ENCODE measurements at places on chromosomes 13 and 19.
A peak's percentile ranks its signal among the peaks of the same experiment; 100 is the strongest.

DNA sequence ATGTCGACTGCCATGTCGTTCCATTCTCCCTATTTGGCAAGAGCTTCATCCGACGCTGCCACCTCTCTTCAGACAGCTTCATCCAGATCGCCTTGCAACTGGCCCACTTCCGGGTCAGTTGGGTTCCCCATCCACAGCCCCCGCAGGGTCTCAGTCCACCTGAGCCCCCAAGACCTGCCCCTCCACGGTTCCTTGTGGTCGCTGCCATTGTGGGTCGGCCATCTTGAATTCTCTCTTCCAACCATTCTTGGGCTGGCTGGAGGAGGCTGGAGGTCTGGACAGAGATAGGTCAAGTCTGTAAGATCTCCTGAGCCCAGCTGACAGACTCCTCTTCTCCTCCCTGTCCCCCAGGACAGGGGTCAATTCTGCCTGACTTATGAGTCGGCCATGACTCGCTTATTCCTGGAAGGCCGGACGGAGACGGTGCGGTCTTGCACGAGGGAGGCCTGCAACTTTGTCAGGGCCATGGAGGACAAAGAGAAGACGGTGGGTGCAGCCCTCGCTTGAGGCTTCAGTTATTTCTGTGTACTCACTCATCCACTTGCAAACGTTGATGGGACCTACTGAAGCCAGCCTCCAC, 19.5 kb downstream of the CPT1C start:
- no peak for DNase-seq

DNA sequence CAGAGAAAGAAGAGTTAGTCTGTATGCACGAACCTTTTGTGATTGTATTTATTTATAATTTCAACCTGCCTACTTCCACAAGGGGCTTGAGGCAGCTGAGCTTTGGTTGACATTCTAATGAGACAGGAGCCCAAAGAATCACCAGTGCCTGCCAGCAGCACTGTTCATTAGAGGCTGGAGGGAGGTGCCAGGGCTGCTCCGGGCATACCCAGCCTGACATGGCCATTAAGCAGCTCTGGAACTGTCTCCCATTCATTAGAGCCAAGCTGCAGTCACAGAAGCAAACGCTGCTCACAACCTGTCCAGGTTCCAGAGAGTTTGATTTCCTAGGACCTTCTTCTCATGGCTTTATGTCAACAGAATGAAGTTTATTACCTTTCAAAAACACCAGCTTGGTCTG, 425.5 kb downstream of the RFC3 start:
- no peak for DNase-seq

DNA sequence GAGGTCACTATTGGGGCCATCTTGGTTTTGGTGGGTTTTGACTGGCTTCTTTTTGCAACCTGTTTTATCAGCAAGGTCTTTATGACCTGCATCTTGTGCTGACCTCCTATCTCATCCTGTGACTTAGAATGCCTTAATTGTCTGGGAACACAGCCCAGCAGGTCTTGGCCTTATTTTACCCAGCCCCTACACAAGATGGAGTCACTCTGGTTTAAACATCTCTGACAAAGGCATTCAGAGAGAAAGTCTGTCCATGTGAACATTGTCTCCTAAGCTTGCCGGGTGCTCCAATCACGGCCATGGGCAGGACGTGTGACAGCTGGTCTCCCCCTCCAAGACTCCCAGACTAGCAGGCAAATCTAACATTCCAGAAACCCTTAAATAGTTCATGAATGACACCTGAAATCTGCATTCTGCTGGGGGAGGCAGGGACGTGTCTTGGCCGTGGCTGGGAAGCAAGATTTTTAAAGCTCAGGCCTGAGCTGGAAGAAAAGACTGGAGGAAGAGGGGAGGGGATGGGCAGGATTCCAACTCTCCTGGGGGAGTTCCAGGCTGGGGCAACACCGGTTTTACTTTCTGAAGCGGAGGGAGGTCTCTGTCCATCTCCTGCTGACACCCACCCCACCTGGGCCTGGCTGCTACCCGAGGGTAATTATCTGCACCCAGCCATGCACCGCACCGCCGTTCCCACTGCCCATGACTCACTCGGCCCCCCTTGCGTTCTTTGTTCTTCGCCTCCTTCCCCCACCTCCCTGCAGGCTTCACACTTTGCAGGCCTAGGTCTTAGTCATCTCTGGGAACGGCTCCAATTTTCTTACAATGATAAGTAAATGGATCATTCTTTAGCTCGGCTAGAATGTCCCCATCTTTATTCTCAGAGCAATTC, 11.6 kb upstream of the OR1M1 start:
- DNase-seq = no peak

DNA sequence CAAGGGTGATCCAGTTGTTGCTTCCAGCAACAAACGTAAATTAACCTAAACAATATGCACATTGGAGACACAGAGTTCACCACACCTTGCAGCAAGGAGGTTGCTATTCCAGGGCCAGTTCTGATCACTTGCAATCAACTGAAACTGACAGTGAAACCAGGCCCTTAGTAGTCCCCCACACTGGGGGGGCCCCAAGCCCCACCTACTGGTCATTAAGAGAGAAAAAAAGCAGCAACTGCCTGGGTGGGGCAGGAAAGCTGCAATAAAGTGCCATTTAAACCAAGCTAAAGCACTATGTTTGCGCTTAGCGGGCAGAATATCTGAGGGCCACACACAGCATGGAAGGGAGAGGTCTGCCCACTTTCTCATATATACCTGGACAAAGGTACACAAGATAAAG, 51.5 kb downstream of the ATP7B start:
- peak; percentile 31 for DNase-seq

DNA sequence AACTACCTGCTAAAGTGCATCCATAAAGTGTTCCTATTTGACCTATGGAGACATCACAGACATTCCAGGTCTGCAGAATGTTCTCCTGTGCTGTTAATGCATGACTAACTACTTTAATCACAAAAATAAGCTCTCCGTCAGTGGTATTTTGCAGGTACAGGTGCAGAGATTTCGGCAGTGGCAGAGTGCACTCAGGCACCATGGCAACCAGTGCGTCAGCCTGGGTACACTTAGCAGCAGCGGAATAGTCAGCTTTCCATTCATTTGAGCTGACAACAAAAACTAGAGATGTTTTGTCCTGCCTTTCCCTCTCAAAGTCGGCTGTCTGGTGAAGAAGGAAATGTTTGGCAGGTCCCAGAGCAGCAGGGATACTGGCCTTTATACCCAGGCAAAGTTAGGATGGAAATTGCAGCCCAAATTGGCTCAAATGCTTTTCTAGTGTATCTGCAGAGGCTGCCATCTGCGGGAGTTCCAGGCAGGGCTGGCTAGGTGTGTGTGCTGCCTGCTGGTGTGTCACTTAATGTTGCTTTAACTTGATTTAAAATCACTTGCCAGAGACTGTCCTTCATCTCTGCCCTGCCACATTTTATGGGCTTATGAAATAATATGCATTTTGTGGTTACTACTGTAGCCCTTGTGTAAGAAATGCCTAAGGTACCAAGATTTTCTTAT, 195.8 kb downstream of the RAP2A start:
- no peak for DNase-seq

- DNase-seq = no peak
Observed at GRCh38 chr19:1648920-1649541, 3.4 kb downstream of the TCF3 start.

DNA sequence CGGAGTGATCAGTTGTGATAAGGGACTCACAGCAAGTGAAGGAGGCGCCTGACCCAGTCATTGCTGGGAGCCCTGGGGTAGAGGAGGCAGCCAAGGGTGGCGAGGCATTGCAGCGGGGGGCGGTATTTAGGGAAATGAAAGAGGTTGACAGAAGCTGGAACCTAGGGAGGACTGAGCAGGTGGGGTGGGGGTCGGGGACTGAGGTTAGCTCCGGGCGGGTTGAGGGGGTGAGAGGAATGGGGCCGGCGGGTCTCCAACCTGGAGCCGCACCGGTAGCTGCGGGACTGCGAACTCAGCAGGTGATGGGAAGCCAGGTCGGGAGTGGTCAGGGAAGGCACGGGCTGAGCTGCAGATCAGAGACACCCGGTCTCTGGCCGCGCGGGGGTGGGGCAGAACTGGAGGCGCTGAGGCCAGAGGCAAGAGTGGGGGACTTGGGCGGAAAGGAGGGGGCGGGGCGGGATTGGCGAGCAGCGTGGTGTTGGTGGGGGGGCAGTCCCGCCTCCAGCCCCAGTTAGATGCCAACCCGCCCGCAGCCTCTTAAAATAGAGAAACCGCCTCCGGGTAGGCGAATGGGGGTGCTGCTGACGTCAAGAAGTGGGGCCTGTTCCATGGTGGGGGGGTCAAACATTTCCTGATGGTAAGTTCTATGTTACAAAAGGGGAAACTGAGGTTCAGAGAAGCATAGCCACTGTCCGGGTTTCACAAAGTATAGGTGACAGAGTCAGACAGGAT, 1.5 kb downstream of the MAST3 start:
- DNase-seq = peak; percentile 56

DNA sequence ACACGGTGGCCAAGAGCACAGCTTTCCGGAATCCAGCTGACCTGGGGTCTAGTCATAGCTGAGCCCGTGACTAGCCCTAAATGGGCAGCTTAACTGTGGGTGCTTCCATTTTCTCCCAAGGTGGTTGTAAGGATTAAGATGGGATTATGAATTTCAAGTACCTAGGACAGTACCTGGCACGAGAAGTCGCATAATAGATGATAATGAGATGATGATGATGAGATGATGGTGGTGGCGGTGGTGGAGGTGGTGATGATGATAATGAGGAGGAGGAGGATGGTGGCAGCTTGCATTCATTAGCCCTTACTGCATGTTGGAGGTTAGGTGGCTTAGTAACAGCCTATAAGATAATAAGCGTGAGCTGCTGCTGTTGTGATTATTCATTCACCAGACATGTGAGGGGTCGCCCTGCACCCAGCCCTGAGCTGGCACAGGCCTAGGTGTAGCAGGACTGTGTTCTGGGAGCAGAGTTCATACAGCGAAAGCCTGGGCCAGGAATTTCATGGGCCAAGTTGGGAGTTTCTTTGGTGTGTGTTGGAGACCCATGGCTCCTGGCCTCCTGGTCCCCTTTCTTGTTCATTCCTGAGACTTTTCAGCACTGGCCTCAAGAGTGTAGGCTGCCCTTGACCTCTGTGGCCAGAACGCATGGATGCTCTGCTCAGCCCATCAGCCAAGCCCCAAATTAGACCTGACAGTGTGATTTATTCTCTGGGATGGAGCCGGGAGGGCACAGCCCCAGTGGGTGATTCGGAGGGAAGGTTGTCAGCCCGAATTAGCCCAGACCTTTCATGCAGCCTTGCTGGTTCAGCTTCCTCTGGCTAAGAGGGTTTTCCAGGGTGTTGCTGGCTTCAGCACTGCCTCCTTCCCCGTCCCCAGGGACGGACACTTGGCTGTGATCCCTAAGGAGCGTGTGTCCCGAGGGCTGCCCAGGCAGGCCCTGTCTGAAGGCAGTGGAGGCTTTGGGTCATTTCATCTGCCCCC, 128.8 kb downstream of the SIPA1L3 start:
- DNase-seq = no peak

- DNase-seq = no peak
Observed at GRCh38 chr13:35791184-35791851, 314.8 kb upstream of the MAB21L1 start.

DNA sequence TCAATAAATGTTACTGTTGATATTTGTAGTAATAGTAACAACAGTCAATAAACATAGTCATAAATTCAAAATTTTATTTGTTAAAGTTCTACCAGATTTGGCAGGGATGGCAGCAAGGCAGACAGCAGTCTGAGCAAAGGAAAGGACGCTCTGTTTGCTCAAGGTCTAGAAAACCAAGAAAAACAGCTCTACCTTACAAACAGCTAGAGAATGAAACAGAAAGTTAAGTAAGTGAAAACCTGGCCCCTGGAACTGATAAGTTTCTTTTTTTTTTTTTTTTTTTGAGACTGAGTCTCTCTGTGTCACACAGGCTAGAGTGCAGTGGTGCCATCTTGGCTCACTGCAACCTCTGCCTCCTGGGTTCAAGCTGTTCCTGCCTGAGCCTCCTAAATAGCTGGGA, 27.9 kb downstream of the ENOX1 start:
- no peak for DNase-seq

DNA sequence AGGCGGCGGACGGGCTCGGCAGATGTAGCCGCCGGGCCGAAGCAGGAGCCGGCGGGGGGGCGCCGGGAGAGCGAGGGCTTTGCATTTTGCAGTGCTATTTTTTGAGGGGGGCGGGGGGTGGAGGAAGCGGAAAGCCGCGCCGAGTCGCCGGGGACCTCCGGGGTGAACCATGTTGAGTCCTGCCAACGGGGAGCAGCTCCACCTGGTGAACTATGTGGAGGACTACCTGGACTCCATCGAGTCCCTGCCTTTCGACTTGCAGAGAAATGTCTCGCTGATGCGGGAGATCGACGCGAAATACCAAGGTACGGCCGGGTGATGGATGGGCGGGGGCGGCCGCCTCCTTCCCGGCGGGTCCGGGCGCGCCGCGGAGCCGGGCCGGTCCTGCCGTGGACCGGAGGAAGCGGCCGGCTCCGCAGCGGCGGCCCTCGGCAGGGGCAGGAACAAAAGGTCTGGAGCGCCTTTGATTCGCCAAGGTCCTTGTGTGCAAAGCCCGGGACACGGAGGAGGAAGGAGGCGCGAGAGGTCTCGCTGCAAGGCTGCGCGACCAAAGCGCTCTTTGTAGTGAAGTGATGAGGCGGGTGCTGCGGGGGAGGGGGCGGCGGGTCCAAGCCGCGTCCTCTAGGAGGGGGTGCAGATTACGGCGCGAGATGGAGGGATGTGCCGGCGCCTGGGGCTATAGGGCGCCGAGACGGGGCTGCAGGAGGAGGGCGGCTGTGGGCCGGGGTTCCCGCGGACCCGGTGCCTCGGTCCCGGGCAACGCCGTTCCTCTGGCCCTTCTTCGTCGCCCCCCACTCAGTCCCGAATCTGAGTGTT, 689 bp downstream of the ING1 start:
- peak; percentile 81 for DNase-seq

DNA sequence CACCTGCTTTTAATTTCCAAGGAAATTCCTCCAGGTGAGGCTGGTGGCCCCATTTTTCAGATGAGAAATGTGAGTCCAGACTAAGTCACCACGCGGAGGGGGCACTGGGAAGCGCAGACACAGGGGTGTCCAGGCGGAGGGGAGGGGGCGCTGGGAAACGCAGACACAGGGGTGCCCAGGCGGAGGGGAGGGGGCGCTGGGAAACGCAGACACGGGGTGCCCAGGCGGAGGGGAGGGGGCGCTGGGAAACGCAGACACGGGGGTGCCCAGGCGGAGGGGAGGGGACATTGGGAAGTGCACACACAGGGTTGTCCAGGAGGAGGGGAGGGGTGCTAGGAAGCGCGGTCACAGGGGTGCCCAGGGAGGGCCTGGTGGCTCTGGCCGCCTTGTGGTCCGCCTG, 3.5 kb downstream of the GRK1 start:
- DNase-seq = no peak

GRCh38 chr19:4503132-4503824, 15.0 kb downstream of the PLIN4 start:
- DNase-seq = no peak

GRCh38 chr13:22486490-22486889, 694.3 kb upstream of the SGCG start:
- DNase-seq = no peak

All from activated CD8-positive, alpha-beta T cell treated with anti-CD3 and anti-CD28 coated beads, Interleukin-2, amount 10 ng/mL, durations not matched to agents 7 days and 5 days (primary cell).